ENCODE measurements at places on chromosomes 2 and 18.
A peak's percentile ranks its signal among the peaks of the same experiment; 100 is the strongest.

- DNase-seq: no peak
Measured at GRCh38 chr2:158773121-158773520, 22.0 kb upstream of the DAPL1 start.

- DNase-seq: no peak
Measured at GRCh38 chr2:166060191-166060590, 67.6 kb downstream of the SCN1A start.

DNA sequence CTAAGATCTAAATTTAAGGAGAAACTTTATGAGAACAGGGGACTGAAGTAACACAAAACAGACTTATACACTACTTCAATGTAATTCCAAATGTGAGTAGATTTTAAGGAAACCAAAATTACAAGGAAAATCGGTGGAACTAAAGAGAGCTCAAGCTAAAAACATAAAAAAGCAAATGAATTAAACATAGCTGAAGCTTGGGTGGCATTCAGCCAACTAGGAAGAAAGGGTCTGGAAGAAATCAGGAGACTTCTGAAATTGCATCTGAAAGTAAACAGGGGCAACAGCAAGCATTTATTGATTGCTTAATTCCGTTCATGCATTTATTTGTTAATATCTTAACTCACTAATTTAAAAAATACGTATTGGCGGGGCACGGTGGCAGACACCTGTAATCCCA is 727.3 kb upstream of the PKDCC start:
- DNase-seq: no peak

DNA sequence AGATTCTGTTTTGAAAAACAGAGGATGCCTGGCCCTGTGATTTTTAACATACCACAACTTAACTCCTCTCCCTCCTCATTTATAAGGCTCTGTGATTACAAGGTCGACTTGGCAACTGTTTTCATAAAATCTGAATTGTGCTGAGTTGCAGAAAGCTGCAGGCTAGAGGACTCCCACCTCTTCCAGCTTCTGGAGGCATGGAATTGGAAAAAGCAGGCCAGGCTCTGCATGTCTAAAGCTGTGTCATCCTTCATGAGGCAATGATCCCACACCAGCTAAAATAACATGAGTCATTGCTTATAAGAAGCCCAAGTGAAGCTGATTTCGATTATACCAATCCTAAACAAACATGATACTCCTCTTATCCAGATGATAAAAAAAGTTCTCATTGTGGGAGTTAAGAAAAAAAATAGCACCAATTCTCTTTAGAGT is 11.7 kb downstream of the ARHGAP28 start:
- DNase-seq: peak; percentile 63

GRCh38 chr2:160194946-160195345 is 5.1 kb downstream of the ITGB6 start:
- no peak for DNase-seq

DNA sequence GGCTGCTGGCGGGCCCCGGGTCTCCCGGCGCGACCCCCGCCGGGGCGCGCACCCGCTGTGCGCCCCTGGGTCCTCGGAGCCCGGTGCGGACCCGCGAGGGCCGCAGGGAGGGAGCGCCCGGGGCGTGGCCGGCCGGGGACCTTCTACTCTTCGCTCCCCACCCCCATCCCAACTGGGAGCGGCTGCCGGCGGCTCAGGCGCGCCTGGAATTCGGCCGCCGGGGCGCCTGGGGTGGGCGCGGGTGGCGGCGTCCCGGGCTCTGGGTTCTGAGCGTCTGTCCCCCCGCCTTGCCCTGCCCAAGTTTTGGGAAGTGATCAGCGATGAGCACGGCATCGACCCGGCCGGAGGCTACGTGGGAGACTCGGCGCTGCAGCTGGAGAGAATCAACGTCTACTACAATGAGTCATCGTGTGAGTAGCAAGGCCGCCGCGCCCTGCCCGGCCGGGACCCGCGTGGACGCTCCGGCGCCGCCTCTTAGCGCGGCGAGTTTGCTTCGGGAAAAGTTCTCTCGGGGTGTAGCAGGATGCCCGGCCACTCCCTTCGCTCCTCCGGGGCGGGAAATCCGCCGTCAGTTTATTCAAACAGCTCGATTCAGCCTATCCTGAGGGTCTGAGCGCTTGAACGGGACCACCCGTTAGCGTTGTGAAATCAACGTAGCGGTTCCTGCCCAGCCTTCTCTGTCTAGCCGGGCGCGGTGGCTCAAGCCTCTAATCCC is 502 bp downstream of the TUBB6 start:
- DNase-seq: peak; percentile 77

DNA sequence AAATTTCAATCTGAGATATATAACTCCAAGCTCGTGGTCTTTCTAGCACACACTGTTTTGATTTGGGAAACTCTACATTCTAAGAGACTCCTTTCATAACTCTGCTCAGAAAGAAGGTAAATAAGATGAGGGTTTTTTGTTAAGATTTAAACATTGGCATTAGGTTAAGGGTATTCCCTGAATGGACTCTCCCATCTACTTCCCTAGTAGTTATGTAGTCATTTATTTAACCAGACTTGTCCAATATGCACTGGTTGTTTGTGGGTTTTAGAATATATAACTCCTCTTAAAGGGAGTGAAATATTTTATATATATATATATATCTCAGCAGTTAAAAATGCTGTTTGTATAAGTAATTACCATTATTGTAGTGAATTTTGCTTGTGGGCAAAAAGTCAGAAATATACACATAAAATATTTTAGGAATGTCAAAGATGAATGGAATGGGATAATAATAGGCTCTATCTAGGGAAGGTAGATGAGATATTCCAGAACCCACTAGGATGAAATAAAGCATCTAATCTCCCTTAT is 61.5 kb upstream of the WDR75 start:
- DNase-seq: peak; percentile 29

DNA sequence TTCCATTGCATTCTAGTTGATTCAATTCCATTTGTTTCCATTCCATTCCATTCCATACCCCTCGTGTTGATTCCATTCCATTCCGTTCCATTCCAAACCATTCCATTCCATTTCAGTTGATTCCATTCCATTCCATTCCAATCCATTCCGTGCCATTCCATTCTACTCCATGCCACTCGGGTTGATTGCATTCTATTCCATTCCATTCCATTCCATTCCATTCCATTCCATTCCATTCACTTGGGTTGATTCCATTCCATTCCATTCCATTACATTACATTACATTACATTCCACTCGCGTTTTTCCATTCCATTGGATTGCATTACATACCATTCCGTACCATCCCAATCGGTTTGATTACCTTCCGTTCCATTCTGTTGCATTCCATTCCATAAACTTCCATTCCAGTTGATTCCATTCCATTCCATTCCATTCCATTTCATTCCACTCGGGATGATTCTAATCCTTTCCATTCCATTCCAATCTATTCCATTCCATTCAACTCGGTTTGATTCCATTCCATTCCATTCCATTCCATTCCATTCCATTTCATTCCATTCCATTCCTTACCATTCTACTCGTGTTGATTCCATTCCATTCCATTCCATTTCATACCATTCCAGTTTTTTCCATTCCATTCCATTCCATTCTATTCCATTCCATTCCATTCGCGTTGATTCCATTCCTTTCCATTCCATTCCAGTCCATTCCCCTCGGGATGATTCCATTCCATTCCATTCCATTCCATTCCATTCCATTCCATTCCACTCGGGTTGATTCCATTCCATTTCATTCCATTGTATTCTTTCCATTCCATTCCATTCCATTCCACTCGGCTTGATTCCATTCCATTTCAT is 1140.4 kb downstream of the RPIA start:
- DNase-seq: no peak

DNA sequence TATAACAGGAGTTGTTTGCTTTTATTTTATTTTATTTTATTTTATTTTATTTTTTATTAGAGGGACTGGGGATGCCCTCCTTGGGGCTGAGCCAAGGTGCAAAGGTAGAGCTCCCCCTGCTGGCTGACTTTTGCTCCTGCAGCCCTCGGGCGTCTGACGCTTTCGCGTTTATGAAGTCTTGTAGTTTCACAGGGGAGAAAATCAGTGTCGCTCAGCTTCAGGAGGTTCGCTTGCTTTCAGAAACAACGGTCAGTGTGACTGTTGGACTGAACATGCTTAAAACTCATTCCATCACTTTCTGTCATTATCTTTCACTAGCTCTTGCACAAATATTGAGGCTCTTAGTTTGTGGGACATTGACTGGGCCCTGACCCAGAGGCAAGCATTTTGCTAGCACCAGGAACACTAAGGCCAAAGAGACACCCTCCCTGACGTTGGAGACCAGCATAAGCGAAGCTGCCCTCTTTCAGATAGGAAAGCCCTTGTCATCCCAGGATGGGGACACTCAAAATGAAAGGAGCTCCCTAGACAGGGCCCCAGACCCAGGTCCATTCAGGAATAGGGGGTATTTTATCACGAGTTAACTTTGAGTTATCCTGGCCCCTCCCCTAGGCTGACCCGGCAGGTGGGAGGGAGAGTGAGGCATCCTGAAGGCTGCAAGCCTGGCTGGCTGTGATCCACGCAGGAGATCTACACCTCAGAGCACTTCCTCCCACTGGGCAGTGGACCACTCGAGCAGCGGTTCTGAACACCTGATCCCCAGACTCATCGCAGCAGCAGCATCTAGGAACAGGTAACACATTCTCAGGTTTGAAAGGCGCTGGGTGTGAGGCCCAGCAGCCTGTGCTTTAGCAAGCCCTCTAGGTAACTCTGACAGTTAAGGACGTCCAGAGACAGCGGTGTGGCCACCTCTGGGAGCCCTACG is 34.4 kb downstream of the LGALSL start:
- peak; percentile 70 for DNase-seq

GRCh38 chr2:204027091-204027490 is 90.5 kb downstream of the ICOS start:
- DNase-seq: no peak

- DNase-seq: no peak
Measured at GRCh38 chr2:202039278-202040078, 5.8 kb downstream of the FZD7 start.

DNA sequence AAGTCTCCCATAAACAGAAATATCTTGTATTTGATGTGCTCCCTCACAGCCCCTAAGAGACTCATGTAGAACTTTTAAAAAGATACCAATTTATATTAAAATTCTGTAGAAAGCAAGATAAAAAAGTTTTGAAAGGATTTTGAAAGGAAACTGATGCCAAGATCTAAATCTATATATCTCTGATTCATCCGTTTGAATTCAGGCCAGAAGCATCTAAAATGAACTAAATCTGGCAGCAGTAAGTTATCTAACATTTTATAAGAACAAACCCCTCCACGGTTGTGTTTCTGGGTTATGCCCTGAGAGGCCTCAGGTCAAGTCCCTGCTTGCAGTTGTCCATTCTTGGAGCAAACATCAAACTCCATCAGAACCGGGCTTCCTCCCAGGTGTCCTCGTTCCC is 165.8 kb downstream of the FBXO15 start:
- DNase-seq: no peak

GRCh38 chr2:196987649-196988364 is 61.3 kb upstream of the PGAP1 start:
- DNase-seq: peak; percentile 97

DNA sequence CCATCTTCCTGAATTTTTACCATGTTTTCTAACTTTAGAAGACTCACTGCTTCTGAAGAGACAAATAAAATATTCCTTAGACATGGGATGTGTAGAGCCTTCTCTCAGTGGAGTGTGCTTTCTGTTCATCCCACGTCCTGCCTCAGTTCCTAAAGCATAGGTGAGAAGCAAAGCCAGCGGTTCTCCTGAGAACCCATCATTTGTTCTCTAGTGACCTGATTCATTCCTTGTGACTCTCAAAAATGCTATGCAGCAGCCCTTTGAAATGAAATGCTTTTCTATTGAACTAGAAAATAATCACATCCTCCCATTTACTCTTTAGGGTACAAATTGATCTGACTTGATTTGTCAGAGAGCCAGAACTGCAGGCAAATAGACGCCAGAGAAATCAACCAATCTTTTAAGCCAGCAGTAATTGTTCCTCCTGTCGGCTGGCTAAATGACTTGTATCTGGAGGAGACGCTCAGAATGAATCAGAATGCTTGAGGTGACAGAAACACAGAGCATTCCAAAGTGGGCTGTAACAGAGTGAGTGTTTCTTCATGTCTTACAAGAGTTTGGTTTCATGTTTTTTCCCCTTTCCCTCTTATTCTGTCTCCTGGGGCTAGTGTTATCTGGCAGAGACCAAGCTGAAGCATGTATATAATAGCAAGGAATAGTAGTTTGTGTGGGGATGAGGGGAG is 81.3 kb upstream of the TMEM178A start:
- DNase-seq: no peak

DNA sequence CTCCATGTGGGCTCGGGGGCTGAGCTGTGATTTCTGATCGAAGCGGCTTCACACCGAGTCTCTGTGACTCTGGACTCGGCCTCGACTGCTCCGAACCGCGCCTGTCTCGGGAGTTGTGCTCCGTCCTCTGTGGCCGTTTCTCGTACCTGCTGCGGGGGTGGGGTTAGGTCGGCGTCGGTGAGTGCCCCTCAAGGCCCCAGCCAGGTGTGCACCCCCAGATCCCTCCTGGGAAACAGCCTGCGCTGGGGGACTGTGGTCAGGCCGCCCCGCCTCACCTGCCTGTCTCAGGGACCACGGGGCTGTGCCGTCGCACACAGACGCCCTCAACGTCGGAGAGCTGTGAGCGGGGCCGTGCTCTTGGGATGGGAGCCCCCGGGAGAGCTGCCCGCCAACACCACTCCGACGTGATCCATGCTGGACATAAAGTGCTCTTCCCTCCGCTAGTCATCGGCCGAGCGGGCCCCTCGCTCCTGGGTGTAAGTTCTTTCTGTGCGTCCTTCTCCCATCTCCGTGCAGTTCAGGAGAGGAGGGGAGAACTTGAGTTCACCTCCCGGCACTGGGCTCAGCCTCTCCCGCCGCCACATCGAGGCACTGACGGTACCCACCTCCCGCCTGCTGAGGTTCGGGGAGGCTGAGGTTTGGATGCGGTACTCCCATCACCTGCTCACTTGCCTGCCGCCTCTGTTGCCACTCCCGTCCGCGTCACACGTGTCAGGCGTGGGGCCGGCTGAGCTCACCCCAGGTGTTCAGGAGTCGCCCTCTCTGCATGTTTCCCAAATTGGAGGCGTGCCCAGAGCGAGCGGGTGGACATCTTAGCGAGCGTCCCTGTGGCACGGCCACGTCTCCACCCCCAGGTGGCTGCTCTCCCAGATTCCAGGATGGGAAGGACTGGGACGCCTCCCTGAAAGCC is 55.7 kb downstream of the CTDP1 start:
- no peak for DNase-seq

DNA sequence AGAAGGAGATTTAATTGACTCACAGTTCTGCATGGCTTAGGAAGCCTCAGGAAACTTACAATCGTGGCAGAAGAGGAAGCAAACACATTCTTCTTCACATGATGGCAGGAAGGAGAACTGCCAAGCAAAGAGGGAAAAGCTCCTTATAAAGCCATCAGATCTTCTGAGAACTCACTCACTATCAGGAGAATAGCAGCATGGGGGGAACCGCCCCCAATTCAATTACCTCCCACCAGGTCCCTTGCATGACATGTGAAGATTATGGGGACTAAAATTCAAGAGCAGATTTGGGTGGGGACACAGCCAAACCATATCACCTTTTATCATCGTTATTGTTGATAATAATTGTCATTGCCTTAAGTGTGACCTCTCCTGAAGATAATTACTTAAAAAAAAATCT is 197.9 kb upstream of the SLC14A2 start:
- no peak for DNase-seq

All from ACHN (cell line).